ENCODE measurements at places on chromosomes 2 and 18.

DNA sequence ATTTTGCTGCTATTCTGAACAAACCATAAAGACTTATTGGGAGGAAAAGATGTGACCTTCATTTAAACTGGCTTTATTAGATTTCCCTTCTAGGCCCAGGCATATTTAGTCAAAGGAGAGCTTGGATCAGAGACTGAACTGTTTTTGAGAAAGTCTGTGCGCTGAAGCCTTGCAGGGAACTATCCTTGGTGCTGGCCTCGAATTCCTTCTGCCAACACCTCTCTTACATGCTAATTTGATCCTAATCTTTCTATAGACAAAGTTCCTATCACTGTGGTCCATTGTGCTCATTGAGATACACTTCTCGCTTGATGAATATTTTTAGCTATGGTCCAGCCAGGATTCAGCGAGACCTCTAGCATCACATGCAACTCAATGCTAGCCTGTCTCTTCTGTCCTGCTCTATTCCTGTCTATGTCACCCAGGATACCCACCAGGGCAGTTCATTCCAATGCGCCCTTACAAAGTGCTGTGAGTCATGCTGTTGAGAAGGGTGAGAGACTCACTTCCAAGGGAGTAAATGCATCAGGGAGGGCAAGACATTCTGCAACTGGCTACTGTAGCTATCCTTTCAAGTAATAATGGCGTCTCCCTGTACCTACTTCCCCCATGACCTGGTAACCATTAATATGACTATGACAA, 356.7 kb upstream of the LYPD1 start:
- peak; percentile 63 for DNase-seq

DNA sequence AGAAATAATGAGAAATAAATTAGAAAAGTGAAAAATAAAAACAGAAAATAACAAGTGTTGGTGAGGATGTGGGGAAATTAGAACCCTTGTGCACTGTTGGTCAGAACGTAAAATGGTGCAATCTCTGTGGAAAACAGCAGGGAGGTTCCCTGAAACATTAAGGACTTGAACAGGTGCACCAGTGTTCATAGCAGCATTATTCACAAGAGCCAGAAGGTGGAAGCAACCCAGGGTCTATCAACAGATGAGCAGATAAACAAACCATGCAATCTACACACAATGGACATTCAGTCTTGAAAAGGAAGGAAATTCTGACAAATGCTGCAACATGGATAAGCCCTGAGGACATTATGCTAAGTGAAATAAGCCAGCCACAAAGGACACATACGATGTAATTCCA, 58.2 kb upstream of the TFCP2L1 start:
- no peak for DNase-seq

DNA sequence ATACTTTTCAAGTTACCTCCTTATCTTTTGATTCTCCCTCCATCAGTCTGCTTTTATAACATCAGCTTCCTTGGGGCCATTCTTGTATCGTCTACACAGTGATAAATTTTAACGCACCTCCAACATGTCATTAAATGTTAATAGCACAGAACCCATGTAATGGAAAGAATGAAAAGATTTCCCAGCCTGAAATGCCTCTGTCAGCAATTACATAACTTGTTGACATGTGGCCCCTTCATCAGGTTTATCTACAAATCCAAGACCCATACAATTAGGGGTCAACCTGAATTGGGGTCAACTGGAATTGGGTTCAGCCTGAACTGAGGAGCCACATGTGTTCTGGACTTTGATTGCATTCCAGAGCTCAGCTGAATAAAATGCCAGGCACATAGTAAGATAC, 148.2 kb upstream of the KLF7 start:
- no peak for DNase-seq

GRCh38 chr18:22552254-22552653, 134.5 kb upstream of the CTAGE1 start:
- peak; percentile 68 for DNase-seq

GRCh38 chr18:39622431-39622830, 2056.8 kb upstream of the CELF4 start:
- DNase-seq = peak; percentile 26

DNA sequence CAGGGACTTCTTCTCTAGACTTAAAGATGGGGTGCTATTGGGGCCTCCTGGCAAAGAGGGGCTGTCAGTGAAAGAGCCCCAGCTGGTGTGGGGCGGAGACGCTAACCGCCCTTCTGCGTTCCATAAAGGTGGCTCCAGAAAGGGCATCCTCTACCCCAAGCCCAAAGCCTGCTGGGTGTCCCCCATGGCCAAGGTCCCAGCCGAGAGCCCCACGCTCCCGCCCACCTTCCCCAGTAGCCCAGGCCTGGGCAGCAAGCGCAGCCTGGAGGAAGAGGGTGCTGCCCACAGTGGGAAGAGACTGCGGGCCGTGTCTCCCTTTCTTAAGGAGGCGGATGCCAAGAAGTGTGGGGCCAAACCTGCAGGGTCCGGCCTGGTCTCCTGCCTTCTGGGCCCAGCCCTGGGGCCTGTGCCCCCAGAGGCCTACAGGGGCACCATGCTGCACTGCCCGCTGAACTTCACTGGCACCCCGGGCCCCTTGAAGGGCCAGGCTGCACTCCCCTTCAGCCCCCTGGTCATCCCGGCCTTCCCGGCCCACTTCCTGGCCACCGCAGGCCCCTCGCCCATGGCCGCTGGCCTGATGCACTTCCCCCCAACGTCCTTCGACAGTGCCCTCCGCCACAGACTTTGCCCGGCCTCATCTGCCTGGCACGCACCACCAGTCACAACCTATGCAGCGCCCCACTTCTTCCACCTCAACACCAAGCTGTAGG, 15.2 kb downstream of the ARID5A start:
- DNase-seq = no peak

- DNase-seq = no peak
These were observed 1.9 kb downstream of the NPAS2 start for GRCh38 chr2:100821911-100822265.

DNA sequence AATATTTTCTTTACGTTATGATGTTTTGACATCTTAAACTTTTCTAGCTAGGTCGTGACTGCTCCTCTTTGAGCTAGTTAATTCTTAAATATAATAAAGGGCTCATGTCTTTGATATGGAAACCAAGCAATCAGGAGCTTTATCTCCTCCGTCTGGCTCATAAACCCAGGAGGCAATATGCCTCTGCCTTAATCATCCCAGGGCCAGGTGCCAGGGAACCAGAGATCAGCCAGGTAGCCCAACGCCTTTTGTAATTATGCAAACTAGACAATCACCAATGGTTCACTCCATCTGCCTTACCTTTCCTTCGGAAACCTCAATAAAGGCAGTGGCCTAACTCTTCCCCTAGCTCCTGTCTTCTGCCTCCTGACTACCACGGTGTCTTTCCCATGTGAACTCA, 213.7 kb downstream of the KCNJ3 start:
- no peak for DNase-seq

DNA sequence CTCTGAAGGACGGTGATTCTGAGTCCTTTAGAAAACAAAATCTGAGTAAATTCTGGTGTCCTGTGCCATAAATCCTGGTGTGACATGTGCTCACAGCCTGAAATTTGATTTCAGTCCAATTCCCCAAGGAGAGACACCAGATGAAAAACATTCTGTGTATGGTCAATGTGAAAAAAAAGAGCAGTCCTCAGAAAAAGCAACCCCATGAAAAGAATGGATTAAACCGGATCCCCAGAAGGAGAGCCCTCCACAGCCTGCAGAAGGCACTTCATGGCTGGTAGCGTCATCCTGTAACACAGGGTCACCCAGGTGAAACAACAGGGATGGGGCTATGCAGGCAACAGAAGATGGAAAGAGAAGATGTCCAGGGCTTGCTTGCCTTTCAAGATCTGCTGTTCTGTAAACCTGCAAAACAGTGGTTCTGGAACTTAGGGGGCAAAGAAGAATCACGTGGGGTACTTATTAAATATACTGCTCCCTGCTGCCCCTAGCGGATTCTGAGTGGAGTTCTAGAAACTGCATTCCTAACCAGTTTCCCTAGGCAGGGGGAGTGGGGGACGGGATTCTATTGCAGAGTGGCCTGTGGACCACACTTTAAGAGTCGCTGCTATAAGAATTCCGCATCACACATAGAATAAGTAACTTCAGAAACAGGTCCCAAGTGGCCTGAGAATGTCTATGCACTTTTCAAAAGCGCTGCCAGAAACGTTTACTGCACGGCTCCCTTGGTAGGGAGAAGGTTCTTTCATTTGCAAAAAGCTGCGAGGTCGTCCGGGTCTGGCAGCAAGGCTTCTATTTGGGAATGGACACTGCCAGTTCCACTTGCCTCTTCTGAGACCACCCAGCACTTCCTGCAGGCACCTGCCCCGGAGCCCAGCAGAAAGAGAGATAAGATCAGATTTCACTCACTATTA, 118.9 kb upstream of the ARL5A start:
- peak; percentile 40 for DNase-seq

GRCh38 chr2:181949047-181949446, 36.6 kb upstream of the PPP1R1C start:
- DNase-seq = peak; percentile 34

DNA sequence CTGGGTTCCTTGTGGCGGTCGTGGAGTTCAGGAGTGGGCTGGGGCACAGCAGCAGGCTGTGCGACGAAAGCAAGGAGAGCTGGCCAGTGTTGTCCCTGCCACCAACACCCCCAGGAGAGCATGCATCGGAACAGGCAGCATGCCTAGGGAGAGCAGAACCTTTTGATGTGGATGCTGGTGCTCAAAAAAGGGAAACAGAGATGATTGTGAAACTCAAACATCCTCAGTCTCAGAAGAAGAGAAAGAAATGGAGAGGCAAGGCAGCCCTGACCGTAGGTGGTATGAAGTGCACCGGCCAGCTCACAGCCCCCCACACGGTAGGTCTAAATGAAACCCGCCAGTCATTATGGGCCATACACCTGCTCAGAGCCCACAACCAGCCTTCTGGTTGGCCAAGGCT, 253.4 kb downstream of the GBX2 start:
- no peak for DNase-seq

DNA sequence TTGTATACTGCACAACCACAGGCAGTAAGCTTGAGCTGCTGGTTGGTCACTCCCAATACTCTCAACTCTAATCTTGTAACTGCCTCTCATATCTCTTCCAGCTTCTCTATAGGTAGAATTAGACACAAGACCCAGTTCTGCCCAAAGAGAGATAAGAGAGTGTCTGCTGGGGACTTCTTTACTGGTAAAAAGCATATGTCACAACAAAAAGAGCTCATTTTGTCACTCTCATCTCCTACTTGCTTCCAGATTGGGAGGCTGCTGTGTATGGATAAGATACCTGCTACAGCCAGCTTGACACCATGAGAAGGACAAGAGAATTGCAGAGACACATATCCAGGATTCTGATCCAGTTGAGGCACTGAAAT, 165.2 kb downstream of the PTH2R start:
- DNase-seq = no peak

DNA sequence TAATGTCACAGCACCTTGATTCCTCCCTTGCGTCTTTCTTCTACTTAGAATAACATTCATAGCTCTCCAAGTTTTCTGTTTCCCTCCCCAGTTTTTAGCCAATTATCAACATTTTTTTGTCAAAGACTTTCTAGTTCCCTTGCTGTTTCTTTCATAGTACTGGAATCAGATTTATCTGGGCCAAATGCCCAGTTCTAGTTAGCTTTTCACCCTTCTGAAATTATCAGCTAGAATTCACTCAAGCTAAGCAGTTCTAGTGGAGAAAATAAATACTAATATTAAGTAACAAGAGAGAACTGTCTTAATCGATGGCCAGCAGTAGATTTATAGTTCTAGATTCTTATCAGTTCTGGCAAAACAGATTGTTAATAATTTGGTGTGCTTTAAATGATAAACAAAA, 36.2 kb downstream of the EFEMP1 start:
- peak; percentile 75 for DNase-seq

DNA sequence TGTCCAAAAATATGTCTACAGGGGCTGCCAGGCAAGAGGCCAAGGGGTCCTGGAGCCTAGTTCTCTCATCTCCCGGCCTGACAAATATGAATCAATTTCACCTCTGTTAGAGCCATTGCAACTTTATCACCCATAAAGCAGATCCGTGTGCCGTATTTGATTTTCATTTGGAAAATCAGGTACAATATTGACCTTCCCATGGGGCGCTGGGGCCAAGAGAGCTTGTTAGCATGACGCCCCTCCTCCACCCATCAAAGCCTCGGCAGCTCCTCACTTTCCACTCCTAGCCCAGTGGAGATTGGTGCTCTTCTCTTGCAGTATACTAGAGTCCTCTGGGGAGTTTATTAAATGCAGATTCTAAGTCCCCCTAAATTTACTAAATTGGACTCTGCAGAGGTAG, 96.8 kb downstream of the CAPN13 start:
- no peak for DNase-seq

DNA sequence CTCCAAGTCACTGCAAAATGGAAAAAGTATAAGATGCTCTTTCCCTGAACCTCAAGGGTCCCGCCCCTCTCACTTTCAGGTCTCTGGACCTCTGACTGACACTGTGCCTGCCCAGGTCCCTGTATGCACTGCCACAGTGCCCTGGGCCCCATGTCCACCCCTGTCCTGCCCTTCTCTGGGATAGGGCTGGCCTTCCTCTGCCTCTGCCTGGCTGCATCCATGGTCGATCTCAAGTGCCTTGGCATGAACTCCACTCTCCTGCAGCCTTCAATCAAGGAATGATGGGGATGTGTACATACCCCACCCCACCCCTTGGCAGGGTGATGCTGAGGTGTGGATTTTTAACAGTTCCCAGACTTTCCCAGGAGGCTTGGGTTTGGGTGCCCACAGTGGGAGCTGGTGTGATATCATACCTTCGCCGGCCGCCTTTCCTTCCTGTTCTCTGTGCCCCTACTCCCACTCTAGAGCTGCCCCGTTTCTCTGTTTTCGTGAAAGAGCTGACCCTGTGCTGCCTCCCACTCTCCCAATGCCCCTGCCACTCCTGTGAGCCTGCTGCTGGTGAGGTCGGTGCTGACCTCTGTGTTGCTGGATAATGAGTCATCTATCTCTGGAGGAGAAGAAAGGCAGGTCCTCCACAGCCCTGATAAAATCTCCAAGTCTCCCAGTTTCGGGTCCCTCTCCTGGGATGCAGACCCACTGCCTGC, 18.9 kb downstream of the PTPN18 start:
- no peak for DNase-seq

GRCh38 chr18:32308493-32309120, 118.8 kb downstream of the MEP1B start:
- DNase-seq = peak; percentile 76

GRCh38 chr18:76686737-76687231, 135.6 kb upstream of the ZNF236 start:
- peak; percentile 85 for DNase-seq

DNA sequence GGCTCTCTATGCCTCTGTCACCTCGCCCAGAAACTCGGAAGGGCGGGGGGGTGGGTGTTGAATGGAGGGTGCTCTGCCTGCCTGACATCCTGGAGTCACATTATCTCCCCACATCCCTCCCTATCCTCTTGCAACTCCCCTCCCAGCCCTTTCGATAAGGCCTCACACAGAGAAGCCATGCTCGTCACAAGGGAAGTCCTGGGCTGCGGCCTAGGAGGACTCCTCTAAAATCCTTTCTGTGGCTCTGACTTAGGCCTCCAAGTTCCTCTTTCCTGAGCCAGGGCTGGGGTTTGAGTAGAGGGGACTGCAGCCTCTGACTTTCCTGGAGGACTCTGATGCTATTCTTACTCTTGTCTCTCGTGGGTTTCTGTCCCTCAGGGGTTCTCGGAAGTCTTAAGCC, 75.0 kb upstream of the PKDCC start:
- DNase-seq = no peak

GRCh38 chr2:46855805-46856204, 59.8 kb downstream of the MCFD2 start:
- no peak for DNase-seq
